GM23248 (cell line): ENCODE measurements at places on chromosomes 11 and 22.

DNA sequence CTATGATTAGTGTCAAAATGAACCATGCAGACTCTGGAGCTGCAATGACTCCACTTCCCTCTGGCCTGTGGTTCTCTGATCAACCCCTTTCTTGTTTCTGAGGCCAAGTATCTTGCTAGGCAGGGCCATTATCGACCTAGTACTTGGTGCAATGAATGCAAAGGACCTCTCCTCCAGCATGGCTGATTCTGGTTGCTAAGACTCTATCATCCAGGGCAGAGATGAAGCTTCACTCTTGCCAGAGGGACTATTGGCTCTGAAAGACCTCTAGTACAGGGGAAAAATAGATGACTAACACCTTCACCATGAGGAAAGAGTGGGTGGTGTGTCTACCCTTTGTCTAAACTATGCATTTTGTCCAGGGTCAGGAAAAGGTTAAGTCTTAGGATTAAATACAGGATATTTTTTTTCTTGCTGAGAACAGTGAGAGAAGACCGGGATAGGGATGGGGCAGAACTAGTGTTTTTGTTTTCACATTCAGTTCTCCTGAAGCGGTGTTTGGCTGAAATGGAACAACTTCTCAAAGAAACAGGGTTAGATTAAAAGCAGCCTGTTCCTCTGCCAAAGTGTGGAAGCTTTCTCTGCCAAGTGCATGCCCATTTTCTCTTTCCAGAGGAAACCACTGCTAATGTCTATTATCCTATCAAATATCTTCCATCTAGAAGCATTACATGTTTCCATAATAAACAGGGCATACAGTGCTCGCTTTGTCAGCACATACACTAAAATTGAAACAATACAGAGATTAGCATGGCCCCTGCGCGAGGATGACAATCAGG is 5.0 kb upstream of the MTFP1 start:
- DNase-seq, result peak; percentile 93
- H3K36me3 ChIP-seq, result peaks cover 19% of the 10 kb centered on the region
- H3K27me3 ChIP-seq, result no peaks in the 10 kb centered on the region
- peak overlapping the region; percentile 97 for H3K27ac ChIP-seq
- peaks cover 51% of the 10 kb centered on the region for H3K4me1 ChIP-seq

DNA sequence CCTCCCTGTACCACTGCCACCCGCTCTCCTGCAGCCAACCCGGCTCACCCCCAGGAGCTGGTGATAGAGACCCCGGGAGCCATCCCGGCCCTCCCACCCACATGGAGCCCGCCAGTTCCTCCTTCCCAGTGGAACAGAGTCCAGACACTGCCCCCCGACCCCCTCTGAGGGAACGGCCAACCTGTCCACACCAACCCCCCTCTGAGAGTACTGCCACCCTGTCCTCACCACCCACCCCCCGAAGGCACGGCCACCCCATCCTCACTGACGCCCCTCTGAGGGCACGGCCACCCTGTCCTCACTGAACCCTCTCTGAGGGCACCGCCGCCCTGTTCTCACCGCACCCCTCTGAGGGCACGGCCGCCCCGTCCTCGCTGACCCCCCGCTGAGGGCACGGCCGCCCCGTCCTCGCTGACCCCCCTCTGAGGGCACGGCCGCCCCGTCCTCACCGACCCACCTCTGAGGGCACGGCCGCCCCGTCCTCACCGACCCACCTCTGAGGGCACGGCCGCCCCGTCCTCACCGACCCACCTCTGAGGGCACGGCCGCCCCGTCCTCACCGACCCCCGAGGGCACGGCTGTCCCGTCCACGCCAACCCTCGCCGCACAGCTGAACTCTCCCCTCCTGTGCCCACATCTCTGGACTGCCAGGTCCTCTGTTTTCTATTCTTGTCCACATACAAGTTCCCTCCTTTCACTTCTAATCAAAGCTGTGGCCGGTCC is 18.0 kb downstream of the TOLLIP start:
- DNase-seq, result no peak
- no peaks in the 10 kb centered on the region for H3K36me3 ChIP-seq
- H3K27me3 ChIP-seq, result no peaks in the 10 kb centered on the region
- no peaks in the 10 kb centered on the region for H3K4me1 ChIP-seq
- H3K27ac ChIP-seq, result no peak overlapping the region

- no peak overlapping the region for H3K27ac ChIP-seq
- H3K36me3 ChIP-seq, result no peaks in the 10 kb centered on the region
- peaks cover 72% of the 10 kb centered on the region for H3K27me3 ChIP-seq
- no peak for DNase-seq
- no peak overlapping the region for H3K4me3 ChIP-seq
These were observed 24.0 kb upstream of the SYT8 start for GRCh38 chr11:1810761-1811160.

DNA sequence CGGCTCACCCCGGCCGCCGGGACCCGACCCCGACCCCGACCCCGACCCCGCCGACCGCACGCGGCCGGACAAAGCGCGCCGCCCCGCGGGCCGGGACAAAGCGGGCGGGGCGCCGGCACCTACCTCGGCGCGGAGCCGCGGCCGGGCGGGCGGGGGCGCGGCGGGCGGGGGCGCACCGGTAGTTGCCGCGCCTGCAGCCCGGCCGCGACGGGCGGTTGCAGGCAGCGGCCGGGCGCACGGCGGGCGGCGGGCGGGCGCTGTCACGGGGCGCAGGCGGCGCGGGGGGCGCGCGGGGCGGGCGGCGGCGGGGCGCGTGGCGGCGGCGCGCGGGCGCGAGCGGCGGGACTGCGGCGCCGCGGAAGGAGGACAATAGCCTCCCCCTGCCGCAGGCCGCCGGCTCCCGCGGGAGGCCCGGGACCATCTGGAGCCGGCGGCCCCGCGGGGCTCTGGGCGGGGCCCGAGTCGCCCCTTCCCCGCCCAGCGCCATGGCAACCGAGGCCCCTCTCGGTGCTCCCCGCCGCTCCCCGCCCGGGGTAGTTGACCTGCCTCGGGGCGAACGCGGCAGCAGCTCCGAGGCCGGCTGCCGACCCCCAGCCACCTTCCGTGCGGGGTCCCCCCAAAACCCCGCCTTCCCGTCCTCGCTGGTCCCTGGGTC is 851 bp downstream of the SPTBN2 start:
- peak overlapping the region; percentile 62 for H3K4me3 ChIP-seq
- no peaks in the 10 kb centered on the region for H3K4me1 ChIP-seq
- H3K27ac ChIP-seq, result no peak overlapping the region
- peak; percentile 26 for DNase-seq

- no peak overlapping the region for H3K4me3 ChIP-seq
- peak; percentile 66 for DNase-seq
- no peaks in the 10 kb centered on the region for H3K36me3 ChIP-seq
- H3K27me3 ChIP-seq, result no peaks in the 10 kb centered on the region
- H3K4me1 ChIP-seq, result peaks cover 14% of the 10 kb centered on the region
These were observed 49.5 kb downstream of the IGF2 start for GRCh38 chr11:2089536-2090165.

DNA sequence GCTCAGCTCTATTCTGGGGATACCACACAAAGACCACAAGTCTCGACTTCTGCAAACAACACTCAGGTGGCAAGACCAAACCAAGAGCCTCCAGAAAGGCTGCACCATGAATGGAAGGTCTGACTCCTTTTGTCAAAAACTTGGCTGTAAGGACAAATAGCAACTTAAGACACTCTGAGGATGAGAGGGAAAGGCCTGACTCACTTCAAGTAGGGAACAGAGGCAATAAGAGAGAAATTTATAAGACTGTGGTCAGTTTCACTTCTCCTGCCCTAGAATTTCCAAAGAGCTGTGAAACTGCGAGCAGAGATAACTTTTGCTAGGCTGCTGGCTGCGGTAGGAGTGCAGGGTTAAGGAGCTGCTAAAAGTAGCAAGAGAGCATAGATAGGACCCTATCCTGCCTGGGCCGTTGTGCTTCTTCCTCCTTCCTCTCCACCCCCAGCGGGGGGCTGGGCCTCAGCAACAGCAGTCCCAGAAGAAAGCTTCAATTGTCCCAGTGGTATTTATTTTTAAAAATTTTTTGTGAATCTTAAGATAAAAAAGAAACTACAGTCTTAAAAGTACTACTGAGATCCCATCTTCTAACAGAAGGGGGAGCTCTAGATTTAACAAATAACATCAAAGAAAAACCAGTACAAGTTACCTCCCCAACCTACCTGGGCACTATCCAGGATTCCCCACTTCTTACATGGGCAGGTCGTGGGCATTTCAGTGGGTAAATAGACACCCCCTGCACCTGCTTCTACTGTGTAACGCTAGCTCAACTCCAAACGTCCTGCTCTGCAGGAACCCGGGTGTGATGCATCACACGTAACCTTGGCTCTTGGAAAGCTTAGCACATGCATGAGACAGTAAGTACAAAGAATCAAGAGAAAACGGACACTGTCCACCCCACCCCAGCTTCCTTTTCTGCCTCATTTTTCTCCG is 66.4 kb downstream of the SGSM3 start:
- peak; percentile 73 for DNase-seq
- 0 out of 2 replicates have a peak, but pooled peaks cover 4% of the 10 kb centered on the region for H3K36me3 ChIP-seq
- H3K4me1 ChIP-seq, result peaks cover 22% of the 10 kb centered on the region
- H3K27ac ChIP-seq, result peak overlapping the region; percentile 80
- H3K4me3 ChIP-seq, result peak overlapping the region; percentile 42
- H3K27me3 ChIP-seq, result no peaks in the 10 kb centered on the region
